Placental epithelial cell (primary cell): ENCODE measurements at places on chromosomes 4 and X. TPM values are rescaled to one million over a fixed set of nuclear protein-coding genes. Genes with fewer than 3 reads are reported as not detected.

The EDA2R gene
- 14.5 and 35.0 TPM in 2 replicates for total RNA-seq

The MAOA gene
- 12.2 and 50.3 TPM in 2 replicates for total RNA-seq

The FSTL5 gene
- 0.43 and 0.79 TPM in 2 replicates for total RNA-seq

The ITIH6 gene
- not detected in 2 replicates for total RNA-seq

The CXorf65 gene
- not detected in 2 replicates for total RNA-seq

The RNF150 gene
- total RNA-seq: 0.39 and 0.43 TPM in 2 replicates

The SUV39H1 gene
- 6.7 TPM in 2 replicates for total RNA-seq

The SYTL5 gene
- 0.39 and 0.43 TPM in 2 replicates for total RNA-seq

The SSX2 gene
- total RNA-seq: not detected in 2 replicates

The CENPI gene
- 6.3 and 7.4 TPM in 2 replicates for total RNA-seq

The VSIG4 gene
- not detected in 2 replicates for total RNA-seq

The ARHGAP24 gene
- total RNA-seq: 10.2 and 15.9 TPM in 2 replicates

The CD38 gene
- total RNA-seq: under 0.01 TPM in 2 replicates

The RRH gene
- not detected in 2 replicates for total RNA-seq

The LUZP4 gene
- not detected in 2 replicates for total RNA-seq

The GC gene
- total RNA-seq: not detected in 2 replicates

The NAA11 gene
- total RNA-seq: not detected in 2 replicates

The TRPC3 gene
- not detected in 2 replicates for total RNA-seq

The GAGE12J gene
- total RNA-seq: not detected in 2 replicates

The SSX2B gene
- total RNA-seq: not detected in 2 replicates

The EGFL6 gene
- total RNA-seq: under 0.01 TPM in 1 of 2 replicates, not detected in the other

The VSIG1 gene
- under 0.01 and 0.11 TPM in 2 replicates for total RNA-seq

The CXCL1 gene
- not detected in 2 replicates for total RNA-seq

The CPLX1 gene
- not detected in 2 replicates for total RNA-seq

The SLC6A14 gene
- total RNA-seq: not detected in 2 replicates

The FHDC1 gene
- total RNA-seq: 4.7 and 9.1 TPM in 2 replicates

The LRCH2 gene
- under 0.01 and 0.11 TPM in 2 replicates for total RNA-seq

The TLR8 gene
- under 0.01 TPM in 1 of 2 replicates, not detected in the other for total RNA-seq

The NKX6-1 gene
- 0.11 TPM in 1 of 2 replicates, not detected in the other for total RNA-seq

The LNX1 gene
- total RNA-seq: under 0.01 and 0.22 TPM in 2 replicates

The CDX4 gene
- total RNA-seq: not detected in 2 replicates
